Frontal cortex (tissue), 4 donors: ENCODE measurements at places on chromosomes 1 and 21. TPM values are rescaled to one million over a fixed set of nuclear protein-coding genes. Genes with fewer than 3 reads are reported as not detected.

The LMX1A gene
- total RNA-seq = not detected

The LCE6A gene
- not detected for total RNA-seq

The TLR5 gene
- 1.2 TPM for total RNA-seq

The SUSD4 gene
- 16.7 TPM for total RNA-seq

The PRPF38B gene
- total RNA-seq = 20.8 TPM

The BEND5 gene
- 18.8 TPM for total RNA-seq

The FAM131C gene
- total RNA-seq = 1.2 TPM

The ZBTB8OS gene
- total RNA-seq = 22.4 TPM

The ANGPTL3 gene
- not detected for total RNA-seq

The S100A14 gene
- total RNA-seq = not detected

The KIF21B gene
- 127 TPM for total RNA-seq

The CYP4A22 gene
- not detected for total RNA-seq

The LCE2A gene
- not detected for total RNA-seq

The S100A9 gene
- 28.9 TPM for total RNA-seq

The SLX9 gene
- 7.3 TPM for total RNA-seq

The TNFRSF1B gene
- 2.0 TPM for total RNA-seq

The MFSD2A gene
- 15.5 TPM for total RNA-seq

The IRF6 gene
- total RNA-seq = 0.41 TPM

The PDC gene
- not detected for total RNA-seq

The PROK1 gene
- total RNA-seq = not detected

The ZNF436 gene
- 111 TPM for total RNA-seq

The KCND3 gene
- 10.6 TPM for total RNA-seq

The RPTN gene
- total RNA-seq = not detected

GRCh38 chr1:86356247-86356646 lies 39.9 kb downstream of the ODF2L start:
- no peak for DNase-seq

GRCh38 chr1:236603991-236604904 lies at the start of gene HEATR1:
TSS of gene HEATR1 (minus strand) at chr1:236604516. CDS start at chr1:236604095, 421 bp downstream.
- DNase-seq = peak; percentile 60

GRCh38 chr1:232328486-232329102 lies 301.3 kb downstream of the SIPA1L2 start:
- DNase-seq = no peak

- DNase-seq = no peak
These were observed 37.6 kb downstream of the OR10R2 start for GRCh38 chr1:158509471-158510156.

DNA sequence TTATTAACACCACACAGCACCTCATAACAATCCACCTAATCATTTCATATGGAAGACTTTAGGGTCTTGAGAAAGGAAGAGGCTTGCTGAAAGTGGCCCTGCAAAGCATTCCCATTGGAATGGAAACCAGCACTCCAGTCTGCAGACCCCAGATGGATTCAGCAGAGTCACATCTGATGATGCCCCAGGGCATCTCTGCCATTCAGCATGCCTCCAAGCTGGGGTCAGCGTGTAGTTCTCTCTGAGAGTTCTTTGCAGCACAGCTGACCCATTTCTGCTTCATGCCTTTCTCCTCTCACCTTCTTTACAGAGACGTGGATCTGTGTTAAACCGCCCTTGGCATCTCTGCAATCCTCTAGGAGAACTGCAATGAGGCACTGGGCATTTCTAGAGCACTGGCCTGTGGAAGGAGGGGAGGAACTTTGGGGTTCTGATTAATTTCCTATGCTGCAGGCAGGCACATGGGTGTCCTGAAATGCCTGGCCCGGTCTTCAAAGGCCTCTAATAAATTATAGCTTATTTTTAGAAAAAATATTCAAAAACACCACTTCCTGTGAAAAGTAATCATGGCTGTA lies 2.6 kb upstream of the LUZP1 start:
- no peak for DNase-seq

- no peak for DNase-seq
These were observed 38.8 kb downstream of the VPS45 start for GRCh38 chr1:150106341-150106740.

DNA sequence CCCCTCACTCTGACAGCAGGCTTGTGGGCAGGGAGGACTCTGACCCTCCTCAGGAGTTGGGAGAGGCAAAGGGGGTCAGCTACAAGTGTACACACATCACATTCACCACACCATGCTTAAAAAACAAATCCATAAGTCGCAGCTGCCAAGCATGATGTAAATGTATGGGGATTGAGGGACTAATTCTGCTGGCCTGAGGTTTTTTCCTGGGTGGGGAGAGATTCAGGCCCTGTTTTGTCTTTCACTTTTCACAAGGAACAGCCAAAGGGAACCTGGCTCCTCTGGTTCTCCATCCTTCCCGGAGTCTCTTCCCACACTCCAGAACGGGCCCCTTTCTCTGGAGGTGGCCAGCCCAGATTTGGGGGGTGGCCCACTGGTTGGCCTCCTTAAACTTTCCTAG lies 1.3 kb upstream of the MTARC2 start:
- no peak for DNase-seq

GRCh38 chr1:151805066-151805820 lies at the start of gene LINGO4:
TSS of gene LINGO4 (minus strand) at chr1:151805419. CDS start at chr1:151802704, 2,715 bp downstream.
- no peak for DNase-seq

- no peak for DNase-seq
These were observed 1.3 kb downstream of the CRNN start for GRCh38 chr1:152412756-152413155.

GRCh38 chr1:70656361-70656760 lies 245.3 kb downstream of the CTH start:
- DNase-seq = no peak

GRCh38 chr1:3283849-3284248 lies 170.6 kb upstream of the ARHGEF16 start:
- peak; percentile 81 for DNase-seq

- DNase-seq = no peak
These were observed 15.0 kb downstream of the CITED4 start for GRCh38 chr1:40847023-40847745.

GRCh38 chr1:207030522-207031009 lies 2.0 kb downstream of the C1orf116 start:
- no peak for DNase-seq

GRCh38 chr1:159205225-159205624 lies 550 bp downstream of the ACKR1 start:
- DNase-seq = no peak

- DNase-seq = no peak
These were observed 73.2 kb downstream of the AK5 start for GRCh38 chr1:77355010-77355409.

- DNase-seq = no peak
These were observed 16.5 kb upstream of the PSMB2 start for GRCh38 chr1:35657851-35658250.

DNA sequence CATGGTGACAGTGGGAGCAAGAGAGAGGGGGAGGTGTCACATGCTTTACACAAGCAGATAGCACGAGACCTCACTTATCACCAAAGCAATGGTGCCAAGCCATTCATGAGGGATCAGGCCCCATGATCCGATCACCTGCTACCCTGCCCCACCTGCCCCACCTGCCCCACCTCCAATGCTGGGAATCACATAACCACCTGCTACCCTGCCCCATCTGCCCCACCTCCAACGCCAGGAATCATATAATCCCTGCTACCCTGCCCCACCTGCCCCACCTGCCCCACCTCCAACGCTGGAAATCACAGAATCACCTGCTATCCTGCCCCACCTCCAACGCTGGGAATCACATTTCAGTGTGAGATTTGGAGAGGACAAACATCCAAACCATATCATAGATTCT lies 10.6 kb upstream of the AIRE start:
- no peak for DNase-seq

- DNase-seq = no peak
These were observed 110.1 kb downstream of the VPS13D start for GRCh38 chr1:12339811-12340543.

- no peak for DNase-seq
These were observed 273.7 kb downstream of the SRGAP2C start for GRCh38 chr1:121458291-121459048.

GRCh38 chr21:44483288-44484237 lies 28.3 kb downstream of the LRRC3 start:
- DNase-seq = no peak

- DNase-seq = no peak
These were observed 49.9 kb downstream of the XCL1 start for GRCh38 chr1:168626326-168626725.

- DNase-seq = peak; percentile 56
These were observed at the start of gene IL6R for GRCh38 chr1:154404984-154405746. TSS of gene IL6R (plus strand) at chr1:154405343. CDS start at chr1:154405630, 287 bp downstream.

DNA sequence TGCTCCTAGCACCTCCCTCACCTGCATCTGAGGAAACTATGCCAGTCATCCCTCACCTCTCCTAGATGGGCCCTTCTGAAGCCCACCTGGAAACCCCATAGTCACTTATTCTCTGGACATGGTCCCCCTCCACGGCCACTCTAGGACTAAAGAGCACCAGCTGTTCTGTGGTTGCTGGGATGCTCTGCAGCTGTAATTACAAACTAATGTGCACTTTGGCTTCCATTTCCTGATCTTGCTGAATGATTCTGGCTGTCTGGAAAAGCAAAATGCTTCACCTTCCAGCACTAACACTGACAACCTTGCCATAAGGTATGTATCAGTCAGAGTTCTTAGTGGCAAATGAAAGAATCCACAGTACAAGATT lies 48.7 kb upstream of the PSEN2 start:
- DNase-seq = no peak

DNA sequence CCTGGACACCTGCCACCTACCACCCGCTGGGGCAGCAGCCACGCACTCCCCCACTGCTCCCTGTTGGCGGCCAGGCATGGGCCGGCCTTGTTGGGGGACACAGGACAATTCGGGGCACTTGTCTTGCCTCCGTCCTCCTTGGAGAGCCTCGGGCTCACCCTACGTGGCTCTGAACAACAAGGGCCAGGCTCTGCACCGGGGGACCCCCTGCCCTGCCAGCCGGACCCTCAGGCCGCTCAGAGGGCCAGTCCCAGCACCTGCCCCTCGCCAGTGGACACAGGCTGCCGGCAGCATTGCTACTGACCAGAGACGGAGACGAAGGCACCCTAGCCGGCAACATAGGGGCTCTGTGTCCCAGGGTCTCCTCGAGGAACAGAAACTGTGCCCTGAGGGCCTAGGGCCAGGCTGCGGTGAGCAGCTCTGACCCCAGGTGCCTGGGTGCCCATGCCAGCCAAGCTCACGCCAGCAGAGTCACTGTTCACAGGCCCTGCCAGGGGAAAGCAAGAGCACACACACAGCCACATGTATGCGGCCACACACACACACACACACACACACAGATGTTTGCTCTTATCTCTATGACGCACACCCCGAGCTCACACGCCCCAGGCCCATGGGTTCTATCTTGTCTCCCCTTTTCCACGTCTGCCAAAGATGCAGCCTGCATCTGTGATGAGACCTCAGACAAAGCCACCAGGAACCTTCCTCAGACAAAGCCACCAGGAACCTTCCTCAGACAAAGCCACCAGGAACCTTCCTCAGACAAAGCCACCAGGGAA lies 45.9 kb downstream of the MORN1 start:
- no peak for DNase-seq

DNA sequence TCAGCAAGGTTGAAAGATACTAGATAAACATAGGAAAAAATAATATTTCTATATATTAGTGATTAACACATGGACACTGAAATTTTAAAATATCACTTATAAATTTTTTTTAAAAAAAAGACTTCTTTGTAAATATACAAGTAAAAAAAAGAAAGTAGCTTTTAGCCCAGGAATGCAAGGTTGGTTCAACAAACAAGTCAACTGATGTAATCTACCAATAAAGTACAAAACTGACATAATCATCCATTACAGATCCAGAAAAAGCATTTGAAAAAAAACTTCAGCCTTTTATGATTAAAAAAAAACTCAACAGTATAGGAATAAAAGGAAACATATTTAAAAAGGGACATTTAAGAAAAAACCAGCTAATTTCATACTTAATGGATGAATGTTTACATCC lies 48.4 kb downstream of the TRMT1L start:
- DNase-seq = no peak

GRCh38 chr1:223189903-223190724 lies 47.1 kb upstream of the TLR5 start:
- no peak for DNase-seq

GRCh38 chr1:243270097-243270864 lies 14.4 kb downstream of the SDCCAG8 start:
- no peak for DNase-seq

GRCh38 chr1:209839875-209840546 lies 12.2 kb downstream of the UTP25 start:
- no peak for DNase-seq

GRCh38 chr1:201374364-201374763 lies 3.1 kb downstream of the TNNT2 start:
- DNase-seq = no peak

DNA sequence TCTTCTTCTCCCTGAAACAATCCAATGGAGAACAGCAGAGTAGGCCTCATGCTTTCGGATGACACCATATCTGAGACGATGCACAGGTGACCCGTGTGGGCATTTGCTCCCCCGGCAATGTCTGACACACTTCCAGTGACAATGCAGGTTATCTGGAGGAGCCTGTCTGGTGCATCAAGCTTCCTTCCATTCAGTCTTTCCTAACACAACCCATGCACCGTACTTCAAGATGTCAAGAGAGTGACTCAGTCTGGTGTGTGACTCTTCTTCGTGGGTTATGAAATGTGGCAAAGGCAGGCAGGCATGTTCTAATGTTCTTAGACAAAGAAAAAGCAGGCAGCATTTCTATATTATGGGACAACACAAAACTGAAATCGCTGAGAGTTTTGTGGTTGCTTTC lies 159.1 kb downstream of the EDEM3 start:
- no peak for DNase-seq

DNA sequence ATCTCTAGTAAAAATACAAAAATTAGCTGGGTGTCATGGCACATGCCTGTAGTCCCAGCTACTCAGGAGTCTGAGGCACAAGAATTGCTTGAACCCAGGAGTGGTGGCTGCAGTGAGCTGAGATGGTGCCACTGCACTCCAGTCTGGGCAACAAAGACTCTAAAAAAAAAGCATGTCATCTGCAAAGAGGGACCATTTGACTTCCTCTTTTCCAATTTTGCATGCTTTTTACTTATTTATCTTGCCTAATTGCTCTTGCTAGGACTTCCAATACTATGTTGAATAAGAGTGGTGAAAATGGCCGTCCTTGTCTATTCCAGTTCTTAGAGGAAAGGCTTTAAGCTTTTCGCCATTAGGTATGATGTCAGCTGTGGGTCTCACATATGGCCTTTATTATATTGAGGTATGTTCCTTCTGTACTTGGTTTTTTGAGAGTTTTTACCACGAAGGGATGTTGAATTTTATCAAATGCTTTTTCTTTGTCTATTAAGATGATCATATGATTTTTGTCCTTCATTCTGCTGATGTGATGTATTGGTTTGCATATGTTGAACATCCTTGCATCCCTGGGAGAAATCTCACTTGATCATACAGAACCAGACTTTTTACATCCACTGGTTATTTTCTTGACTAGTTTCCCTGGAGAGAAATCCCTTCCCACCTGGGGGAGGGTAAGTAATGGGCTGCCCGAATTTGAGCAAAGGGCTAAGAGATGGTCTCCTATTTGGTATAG lies 17.0 kb upstream of the RAP1GAP start:
- DNase-seq = no peak

GRCh38 chr1:204587621-204588020 lies 71.4 kb downstream of the MDM4 start:
- DNase-seq = no peak

- no peak for DNase-seq
These were observed 22.5 kb downstream of the NIBAN1 start for GRCh38 chr1:184951788-184952187.

DNA sequence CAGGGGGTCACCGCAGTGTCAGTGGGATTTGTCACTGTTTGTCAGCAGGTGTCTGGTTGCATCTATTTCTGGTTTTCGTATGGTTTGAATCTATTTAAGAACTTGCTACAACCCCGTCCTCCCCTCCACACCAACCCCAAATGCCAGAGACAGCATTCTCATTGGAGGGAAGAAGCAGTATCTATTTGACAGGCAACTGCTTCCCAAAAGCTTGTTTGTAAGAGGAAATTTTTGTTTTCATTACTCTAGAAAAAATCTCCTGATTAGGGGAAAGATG lies 54.4 kb downstream of the NR5A2 start:
- no peak for DNase-seq
